ENCODE measurements at places on chromosomes 16 and 17.

- no peak for DNase-seq
Observed at GRCh38 chr17:56909742-56910508, 3.9 kb downstream of the TRIM25 start.

DNA sequence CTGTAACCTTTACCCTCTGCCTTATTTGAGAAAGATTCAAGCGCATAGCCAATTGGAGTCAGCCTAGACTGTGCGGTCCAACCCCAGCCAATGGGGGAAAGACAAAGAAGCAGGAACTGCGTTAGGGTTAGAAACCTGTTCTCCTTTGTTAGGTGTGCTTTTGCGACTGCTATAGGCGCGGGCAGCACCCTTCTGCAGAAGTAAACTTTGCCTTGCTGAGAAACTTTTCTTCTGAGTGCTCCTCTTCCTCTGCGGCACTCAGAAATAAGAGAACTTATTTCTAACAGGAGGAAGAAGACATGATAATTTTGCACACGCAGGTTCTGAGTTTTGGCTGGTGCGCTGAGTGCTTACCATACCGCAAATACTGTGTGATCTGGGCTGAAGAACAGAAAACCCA, 9.0 kb downstream of the TXNL4B start:
- DNase-seq, result no peak

DNA sequence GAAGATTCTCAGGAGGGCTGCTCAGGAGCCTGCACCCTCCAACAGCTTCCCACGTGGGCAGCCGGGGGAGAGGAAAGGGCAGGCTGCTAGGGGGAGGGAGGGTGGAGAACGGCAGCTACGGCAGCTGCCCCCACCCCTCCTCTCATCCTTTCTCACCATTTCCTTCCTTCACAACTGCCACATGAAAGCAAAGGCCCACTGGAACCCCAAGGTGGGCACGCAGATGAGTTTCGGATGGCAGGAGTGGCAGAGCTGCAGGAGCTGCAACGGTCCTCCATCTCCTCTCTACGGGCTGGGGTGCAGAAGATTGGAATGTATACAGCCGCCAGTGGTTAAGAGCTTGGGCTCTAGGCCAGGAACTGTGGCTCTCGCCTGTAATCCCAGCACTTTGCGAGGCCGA, 77.7 kb downstream of the GAS7 start:
- no peak for DNase-seq

DNA sequence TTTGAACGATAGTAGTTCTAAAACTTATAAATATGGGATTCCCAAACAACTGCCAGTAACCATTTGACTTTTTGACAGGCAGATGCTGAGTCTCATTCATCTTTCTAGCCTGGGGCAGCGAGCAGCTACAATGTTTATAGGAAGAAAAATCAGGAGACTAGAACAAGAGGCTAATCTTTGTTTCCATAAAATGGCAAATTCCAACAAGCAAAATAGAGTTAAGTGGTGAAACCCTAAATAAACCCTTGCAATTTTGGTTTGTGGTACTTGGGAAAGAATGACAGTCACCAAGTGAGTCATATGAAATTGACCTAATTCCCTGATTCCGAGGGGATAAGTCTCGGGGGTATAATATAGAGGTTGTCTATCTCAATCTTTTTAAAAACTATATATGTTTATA, 27.3 kb upstream of the HS3ST2 start:
- no peak for DNase-seq

DNA sequence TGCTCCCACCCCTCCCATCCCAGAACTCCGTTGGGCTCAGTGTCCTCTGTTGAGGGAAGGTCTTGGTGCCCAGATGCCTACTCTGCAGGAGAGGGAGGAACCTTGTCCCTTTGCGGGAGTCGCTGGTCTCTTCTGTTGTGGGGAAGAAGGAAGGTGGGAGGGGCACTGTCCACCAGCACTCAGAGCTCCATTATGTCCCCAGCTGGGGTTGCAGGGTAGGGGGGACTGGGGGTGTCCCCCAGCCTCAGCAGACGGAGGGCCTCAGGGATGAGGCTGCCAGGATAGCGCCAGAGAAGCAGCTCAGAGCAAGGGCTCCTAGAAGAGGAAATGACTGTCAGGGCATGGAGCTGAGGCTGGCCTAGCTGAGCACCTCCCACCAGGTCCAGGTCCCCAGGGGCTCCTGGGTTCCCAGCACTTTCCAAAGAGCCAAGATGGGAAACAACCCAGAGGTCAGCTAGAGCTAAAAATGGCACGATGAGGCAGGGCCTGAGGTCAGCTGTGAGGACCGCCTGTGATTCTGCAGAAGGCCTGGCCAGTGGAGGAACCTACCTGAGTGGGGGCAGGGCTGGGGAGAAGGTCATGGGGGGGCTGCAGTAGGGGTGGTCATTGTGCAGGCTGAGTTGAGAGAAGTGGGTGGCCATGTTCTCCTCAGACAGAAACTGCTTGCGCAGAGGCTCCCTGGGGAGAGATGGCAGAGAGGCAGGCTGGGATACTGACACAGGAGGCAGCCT, 893 bp downstream of the HCFC1R1 start:
- no peak for DNase-seq

DNA sequence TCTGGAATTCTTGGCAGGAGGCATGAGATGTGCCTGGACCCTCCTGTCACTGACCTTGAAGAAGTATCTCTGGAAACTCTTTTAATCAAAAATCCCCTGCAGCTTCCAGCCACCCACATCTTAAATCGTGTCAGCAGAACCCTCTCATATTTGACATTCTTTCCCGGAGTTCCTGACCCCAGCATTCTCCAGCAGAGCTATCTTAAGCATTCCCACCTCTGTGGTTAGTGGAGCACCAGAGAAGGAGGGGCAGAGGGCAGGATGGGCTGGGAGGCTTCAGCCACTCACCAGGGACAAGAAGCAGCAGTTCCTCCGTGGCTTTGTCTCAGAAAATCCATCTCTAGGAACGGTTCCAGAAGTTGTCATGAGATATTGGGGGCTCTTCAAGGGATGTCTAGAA, 149.9 kb downstream of the RGS9 start:
- DNase-seq, result no peak

GRCh38 chr17:39997543-39997942, 16.9 kb downstream of the PSMD3 start:
- no peak for DNase-seq

- no peak for DNase-seq
Observed at GRCh38 chr17:9181640-9182039, 160.3 kb downstream of the NTN1 start.

DNA sequence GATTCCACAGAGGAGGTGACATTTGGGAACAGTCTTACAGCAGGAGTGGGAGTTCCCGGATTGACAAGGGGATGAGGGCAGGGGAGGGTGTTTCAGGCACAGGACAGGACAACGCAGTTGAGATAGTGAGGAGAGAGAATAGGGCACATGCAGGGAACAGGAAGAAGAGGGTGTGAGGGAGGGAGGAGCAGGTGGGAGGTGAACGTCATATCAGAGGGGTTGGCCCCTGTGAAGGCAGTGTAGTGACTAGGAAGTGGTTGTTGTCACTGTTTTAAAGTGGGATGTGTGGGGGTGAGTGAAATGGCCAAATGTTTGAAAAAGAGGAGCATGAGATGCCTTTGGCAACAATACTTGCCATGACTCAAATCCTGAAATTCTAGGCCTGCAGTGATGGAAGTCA, 12.2 kb downstream of the PRKCB start:
- no peak for DNase-seq

DNA sequence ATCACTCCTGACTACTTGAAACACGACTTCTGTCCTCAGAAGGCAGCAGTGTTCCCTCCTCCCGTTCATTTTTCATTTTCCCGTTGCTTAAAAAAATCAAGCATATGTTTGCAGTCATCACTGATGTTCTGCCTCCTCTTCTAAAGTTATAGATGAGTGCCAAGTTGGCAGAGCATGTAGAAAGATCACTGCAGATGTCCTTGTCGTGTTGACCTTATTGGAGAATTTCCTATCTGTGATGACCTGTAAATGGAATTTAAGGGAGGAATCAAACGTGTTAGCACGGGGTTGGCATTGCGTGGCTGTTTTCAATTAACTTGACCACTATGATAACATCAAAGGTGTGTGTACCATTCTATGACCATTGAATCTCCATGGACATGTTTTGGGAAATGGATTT, 396.7 kb downstream of the WWOX start:
- DNase-seq, result no peak

GRCh38 chr16:80337786-80338185, 203.0 kb upstream of the DYNLRB2 start:
- no peak for DNase-seq

DNA sequence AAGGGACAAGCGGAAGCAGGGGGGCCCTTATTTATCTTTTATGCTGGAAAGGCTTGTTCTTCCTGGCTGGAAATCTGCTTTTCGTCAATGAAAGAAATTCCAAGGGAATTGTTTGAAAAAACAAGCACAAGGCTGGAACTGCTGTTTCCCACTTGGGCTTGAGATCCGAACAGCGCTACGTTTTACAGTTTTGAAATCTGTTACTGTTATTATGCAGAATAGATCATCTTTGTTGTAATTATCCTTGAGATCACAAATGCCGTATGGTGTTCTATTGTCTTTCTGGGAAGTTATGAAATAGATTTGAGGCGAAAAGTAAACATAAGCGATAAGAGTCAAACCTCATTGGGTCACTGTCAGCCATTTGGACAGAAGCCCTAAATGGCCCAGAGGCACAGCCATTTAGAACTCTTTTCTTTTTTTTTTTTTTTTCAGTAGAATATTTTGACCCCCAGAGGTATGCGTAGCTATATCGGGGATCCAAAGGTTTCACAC, 223.3 kb downstream of the IRX3 start:
- DNase-seq, result no peak

DNA sequence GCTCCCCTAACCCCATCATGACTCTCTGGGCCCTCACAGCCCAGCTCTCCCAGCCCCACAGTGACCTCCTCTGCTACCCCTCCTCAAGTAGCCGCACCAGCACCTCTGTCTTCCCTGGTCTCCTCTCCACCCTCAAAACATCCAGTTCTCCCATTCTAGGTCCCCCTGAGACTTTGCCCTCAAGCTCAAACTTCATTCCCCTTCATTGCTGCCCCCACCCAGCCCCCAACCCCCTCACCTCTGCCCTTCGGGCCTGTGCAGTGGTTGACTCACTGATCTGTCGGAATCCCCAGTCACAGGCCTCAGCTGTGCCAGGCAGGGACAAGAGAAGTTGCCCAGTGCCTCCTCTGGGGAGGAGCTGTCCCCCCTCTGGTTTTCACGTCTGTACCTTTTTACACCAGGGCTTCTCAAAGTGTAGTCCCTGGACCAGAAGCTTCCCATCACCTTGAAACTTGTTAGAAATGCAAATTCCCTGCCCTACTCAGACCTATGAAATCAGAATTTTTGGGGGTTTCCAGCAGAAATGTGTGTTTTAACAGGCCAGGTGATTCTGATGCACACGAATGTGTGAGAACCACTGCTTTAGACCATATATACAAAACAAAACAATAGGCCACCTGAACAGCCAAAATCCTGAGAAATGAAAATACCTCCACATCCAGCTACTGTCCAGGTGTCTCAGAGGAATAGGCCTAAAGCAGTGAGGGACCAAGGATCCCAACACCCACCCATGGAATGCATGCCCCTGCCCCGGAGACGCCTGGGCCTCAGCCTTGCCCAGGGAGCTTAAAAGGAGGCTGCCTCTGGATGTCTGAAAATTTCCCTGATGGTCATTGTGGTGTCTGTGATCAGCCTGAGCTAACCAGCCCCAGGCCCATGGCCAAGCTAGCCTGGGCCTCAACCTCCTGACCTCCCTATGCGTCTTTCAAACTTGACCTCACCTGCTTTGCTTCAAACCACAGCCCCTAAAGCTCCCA, 853 bp upstream of the DOK4 start:
- DNase-seq, result no peak

- DNase-seq, result no peak
Observed at GRCh38 chr16:54693864-54694263, 236.8 kb upstream of the IRX5 start.

- no peak for DNase-seq
Observed at GRCh38 chr17:4724650-4725049, 6.6 kb upstream of the MED11 start.

DNA sequence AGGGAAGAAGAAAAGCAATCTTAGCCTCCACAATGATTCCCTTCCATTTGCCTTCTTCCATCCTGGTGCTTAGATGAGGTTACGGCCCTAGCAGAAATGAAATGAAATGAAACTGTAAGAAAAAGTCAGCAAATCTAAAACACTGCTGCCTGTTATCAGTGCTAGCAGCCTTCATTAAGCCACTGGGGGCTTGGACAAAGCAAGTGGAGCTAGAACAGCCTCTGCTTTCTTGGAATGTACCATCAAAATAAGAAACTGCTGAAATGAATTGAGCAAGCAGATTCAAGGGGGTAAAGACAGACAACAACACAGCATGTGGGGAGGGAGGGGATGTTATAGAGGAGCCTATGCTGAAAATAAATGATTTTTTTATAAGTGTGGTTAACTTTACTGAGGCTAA, 5.1 kb downstream of the ANKFN1 start:
- DNase-seq, result no peak

DNA sequence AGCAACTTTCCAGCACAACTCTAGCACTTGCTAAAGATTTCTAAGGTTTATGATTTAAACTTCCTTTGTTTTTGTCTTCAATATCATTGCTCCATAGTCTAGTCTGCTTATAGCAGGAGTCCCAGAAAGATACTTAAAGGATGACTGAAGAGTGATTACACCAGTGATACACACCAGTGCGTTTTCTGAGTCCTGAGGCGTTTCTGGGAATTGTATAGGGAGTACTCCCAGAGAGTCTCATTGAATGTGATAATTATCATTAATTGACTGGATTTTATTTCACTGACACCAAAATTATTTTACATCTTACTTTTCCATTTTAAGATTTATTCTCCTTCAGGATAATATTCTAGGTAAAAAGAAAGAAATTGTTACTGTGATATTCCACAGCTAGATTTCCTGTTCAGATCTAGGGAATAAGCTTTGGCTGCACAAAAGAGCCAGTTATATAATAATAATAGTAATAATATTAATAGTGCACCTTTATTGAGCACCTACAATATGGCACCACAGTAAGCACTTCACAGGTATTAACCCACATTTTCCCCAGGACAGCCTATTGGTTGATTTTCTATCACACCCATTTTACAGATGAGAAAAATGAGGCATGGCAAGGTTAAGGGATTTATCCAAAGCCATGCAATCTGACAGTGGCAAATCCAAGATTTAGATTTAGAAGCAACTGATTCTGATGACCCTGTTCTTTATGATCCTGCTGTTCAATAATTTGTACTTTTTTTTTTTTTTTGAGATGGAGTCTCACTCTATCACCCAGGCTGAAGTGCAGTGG, 62.6 kb downstream of the IRX5 start:
- DNase-seq, result no peak

GRCh38 chr16:84048270-84048669, 5.7 kb upstream of the SLC38A8 start:
- DNase-seq, result no peak

- peak; percentile 90 for DNase-seq
Observed at GRCh38 chr17:78359997-78360370, at the start of gene SOCS3. Gene SOCS3 (minus strand): TSS chr17:78360077. CDS start chr17:78359095, 982 bp downstream.

DNA sequence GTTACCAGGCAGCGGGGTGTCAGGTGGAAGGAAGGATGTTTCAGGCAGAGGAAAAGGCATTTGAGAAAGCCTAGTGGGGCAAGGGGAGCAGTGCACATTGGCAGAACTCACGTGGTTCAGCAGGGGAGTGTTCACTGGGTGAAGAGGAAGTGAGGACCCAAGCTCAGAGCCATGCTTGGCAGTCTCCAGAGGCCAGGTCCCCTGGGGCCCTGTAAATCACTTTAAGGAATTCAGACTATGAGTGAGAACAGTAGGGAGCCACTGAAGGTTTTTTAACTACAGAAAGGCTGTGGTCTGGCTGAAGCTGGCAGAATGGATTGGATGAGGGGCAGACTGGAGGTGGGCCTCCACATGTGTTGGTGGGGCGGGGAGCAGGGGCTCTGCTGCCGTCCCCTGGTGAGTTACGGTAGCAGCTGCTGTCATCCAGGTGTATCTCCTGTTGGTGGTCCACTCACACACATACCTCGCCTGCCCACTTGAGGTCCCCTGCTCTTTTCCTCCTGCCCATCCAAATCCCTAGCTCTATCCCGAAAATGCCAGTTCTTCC, 5.1 kb downstream of the CLEC16A start:
- no peak for DNase-seq

Measured in HuH-7.5 (cell line).